ENCODE measurements at places on chromosomes 13 and 19.
A peak's percentile ranks its signal among the peaks of the same experiment; 100 is the strongest.

GRCh38 chr13:22357132-22357531 is 686.3 kb downstream of the FGF9 start:
- DNase-seq = no peak

DNA sequence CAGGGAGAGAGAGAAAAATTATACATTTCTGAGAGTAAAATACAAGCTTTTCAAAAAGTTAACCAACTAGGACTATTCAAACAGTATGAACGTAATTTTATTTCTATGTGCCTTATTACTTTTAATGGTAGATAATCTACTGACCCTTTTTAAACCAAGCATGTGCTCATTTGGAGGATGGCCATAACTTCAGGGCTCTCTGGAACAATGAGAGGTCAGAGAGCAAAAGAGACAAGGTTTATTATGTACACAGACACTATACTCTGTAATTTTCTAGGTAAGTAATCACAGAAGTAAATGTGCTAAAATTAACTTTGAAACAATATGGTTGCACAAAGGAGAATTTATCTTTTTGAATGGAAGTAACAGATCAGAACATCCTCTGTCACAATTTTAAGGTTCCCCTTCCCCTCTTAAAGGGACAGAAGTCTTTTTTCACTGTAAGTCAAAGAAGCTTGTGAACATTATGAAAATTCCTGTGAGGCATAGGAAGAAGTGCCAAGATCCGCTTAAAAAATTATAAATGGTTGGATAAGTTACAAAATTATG is 1.0 kb downstream of the POSTN start:
- no peak for DNase-seq

GRCh38 chr19:17035842-17036424 is 9.3 kb upstream of the CPAMD8 start:
- DNase-seq = no peak

- DNase-seq = no peak
Observed at GRCh38 chr13:22883956-22884355, 296.8 kb upstream of the SGCG start.

DNA sequence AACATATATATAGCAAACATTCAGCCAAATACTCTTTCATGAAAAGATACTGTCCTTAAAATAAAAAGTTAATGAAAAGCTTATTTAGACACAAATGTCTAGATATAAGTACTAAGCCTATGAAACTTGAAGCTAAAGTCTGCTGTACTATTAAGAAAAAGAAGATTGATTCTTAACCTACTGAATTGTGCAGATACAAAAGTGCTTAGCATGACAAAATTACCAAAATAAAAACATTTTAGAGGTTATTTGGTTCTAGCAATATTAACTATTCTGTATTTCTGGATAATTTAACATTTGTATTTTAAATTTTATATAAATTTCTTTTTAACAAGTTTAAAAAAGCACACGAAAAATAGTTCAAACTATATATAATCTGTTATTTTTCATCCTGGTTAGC is 8.8 kb downstream of the RNF6 start:
- no peak for DNase-seq

DNA sequence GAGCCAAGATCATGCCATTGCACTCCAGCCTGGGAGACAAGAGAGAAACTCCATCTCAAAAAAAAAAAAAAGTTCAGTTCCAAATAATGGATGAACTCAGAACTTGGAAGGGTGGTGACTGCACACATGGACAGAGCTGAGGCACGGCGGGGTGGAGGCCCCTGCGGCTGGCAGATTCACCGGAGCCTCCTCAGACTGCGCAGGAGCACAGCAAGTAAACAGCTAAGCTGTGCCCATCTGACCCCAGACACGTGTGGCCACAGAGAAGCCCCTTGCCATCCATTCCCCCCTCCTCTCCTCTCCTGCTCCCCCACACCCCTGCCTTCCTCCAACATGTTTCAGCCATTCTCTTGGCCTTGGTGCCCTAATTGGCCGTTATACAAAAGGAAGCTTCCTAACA is 15.6 kb upstream of the PROZ start:
- DNase-seq = no peak

DNA sequence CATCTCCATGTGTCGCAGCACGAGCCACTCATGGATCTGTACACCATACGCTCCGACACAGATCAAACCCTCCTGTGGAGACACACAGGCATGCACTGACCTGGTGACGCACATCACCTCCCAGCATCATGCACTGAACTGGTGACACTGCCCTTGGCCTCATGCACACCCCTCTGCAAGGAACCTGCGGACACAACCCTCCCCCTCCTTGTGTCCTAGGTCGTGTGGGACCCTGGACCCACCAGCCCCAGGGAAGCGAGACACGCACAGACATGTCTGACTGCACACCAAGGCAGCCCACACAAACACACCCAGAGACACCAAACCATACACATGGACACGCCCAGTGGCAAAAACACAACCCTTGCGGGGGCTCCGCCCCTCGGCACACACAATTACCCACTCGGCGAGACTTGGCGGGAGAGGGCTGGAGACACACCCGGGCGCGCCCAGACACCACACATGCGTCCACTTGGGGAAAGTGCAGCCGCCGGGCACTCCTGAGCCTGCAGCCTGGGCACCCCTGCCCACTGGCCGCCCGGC is 2.0 kb upstream of the KCNN4 start:
- DNase-seq = no peak

DNA sequence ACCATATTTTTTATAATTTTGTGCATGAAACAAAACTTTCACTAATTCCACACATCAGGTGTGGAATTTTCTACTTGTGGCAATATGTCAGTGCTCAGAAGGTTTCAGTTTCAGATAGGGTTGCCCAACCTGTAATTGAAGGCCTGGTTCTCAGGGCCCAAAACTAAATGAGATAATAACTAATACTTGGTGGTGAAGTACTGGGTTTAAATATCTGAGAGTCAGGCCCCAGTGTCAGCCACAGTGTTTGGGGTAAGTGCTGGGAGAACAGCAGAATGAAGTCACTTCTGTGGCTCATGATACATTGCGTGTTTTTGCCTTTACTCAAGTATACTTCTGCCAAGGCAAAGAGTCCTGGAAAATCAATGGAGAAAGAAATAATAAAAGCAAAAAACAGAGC is 5.6 kb downstream of the SAFB start:
- no peak for DNase-seq

DNA sequence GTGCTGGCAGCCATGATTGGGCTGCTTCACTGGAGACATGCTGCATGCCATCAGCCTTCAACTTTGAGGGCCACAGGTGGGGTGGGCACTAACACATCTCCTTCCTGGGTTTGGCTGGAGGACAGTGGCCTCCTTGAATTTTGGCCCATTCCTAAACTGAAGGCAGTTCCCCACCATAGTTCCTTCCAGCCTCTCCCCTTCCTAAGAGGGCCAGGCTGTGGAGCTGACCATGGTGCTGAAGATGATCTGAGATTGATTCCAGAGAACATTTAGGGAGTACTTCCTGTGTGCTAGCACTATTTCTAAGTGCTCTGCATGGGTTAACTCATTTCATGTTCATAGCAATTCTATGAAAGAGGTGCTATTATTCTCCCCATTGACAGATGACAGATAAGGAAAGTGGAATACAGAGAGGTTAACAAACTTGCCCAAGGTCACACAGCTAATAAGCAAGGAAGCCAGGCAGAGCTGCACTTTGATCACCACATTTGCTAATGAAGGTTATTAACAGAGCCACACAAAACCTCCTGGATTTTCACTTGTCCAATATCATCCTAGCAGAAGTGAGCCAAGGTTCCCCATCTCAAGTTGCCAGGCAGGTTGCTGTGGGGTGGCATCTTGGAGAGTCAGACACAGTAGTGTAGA is 175.3 kb downstream of the ZIC5 start:
- DNase-seq = peak; percentile 79

DNA sequence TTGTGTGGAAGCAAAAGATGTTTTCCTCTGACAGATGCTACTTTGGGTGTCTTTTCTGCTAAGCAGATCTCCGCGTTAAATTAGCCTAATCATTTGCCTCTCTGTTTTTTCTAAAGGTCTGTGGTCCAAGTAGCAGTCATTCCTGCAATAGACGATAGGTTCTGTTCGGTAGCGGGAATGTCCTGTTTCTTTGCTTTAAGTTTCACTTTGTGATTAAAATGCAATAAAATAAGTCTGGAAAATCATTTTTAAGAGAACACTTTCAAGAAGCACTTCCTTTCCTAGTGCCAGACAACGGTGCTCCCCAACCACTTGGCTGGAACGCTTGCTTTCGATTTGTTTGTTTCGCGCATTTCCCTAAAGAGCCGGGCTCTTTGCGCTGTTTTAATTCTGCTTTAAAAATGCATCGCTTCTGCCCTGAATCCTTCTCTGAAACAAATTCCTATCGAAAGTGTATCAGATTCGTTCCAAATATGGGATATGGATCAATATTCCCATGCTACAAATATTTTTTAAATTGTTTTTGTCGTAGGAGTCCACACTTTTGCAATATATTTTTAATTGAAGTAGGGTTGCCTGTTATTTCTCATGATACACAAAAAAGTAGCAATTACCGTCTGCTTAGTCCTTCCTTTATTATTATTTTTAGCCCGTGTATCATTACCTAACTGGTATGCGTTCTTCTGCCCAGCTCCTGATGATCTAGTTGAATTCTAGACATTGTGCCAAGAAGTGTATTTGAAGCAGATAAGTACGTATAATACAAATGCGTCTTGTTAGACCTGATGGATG is 14.2 kb downstream of the ZIC2 start:
- DNase-seq = no peak

DNA sequence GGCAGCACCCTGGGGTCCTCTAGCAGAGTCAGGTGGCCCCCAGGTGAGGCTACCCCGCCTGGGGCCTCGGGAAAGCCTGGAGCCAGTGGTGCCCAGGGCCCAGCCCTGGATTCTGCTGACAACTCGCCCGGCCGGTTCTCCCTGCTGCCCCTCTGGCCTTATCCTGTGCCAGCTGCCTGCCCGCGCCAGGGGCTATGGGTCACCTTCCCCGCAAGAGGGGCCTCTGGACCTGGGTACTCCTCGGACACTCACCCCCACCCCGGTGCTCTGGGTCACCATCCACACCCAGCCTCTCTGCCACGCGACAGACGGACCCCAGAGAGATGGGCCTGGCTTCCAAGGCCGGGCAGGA is 24.0 kb downstream of the ZBTB7A start:
- no peak for DNase-seq

DNA sequence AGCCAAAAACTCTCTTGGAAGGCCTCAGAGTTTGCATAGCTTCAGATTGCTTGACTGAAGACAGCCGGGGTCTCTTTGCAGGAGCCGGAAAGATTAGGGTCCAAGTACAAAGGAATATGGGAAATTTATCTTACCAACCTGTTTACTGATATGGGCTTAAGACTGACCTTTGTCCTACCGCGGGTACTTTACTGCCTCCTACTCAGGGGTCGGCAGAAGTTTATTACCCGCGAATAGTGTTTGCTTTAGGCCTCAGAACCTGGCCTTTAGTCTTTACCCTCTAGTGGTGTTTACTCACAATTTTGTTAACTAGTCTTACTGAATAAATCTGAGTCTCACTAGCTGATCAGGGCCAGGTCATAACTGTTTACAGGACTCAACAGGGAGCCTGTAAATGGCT is 765.4 kb upstream of the SPRY2 start:
- no peak for DNase-seq

DNA sequence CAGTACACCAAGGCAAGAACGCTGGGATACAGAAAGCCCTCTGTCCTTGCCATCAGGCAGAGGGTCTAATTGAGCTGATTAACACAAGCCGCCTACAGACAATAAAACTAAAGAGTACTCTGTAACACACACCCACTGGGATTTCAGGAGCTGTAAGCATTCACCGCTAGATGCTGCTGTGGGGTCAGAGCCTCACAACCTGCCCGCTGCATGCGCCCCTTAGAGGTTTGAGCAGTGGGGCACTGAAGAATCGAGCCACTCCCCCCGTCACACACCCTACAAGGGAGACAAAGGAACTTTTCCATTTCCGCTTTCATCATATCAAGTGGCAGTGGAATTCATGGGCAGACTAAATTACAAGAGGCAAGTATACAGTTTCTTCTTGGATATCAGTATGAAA is 1080.6 kb downstream of the PCDH17 start:
- no peak for DNase-seq

- DNase-seq = no peak
Observed at GRCh38 chr19:42233106-42233505, 9.3 kb downstream of the GSK3A start.

- no peak for DNase-seq
Observed at GRCh38 chr13:98072476-98072875, 70.4 kb upstream of the FARP1 start.

- no peak for DNase-seq
Observed at GRCh38 chr13:112726016-112726767, 36.4 kb downstream of the ATP11A start.

DNA sequence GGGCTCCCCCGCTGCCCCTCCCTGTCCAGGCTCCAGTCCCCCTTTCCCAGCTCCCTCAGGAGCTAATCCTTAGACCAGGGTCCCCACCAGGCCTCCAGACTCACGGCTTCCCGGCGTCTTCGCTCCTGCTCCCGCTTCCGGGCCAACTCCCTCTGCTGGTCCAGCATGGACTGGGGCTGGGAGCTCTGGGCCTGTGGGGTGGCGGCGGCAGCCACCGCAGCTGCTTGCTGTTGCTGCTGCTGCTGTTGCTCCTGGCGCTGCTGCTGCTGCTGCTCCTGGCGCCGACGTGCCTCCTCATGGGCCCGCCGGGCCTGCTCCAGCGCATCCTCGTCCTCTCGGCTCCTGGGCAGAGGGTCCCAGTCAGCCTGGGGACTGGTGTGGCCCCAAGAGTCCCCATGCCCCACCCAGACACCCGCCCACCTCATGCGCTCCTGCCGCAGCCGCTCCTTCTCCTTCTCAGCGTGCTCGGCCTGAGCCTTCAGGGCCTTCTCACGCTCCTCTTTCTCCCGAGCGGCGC is 6.4 kb upstream of the EPHX3 start:
- no peak for DNase-seq

DNA sequence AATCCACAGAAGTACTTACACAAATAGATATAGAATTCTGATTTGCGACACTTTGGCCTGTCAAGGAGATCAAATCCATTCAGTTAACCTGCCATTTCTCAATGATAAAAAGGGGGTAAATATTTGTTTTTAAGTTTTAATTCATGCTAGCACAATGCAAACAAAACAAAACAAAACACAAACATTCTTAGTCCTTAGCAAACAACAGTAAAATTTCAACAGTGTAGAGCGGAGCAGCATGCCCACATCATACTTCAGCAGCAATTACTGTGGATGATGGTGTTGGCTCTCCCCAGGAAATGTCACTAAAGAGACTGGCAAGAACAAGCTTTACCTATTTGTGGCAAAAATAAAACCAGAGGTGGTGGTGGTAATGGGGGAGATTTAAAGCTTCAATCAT is 625.2 kb upstream of the PCDH20 start:
- DNase-seq = no peak
